ENCODE measurements at places on chromosomes 12 and 14.

- no peak for DNase-seq
These were observed 76.0 kb downstream of the CAND1 start for GRCh38 chr12:67344979-67345710.

DNA sequence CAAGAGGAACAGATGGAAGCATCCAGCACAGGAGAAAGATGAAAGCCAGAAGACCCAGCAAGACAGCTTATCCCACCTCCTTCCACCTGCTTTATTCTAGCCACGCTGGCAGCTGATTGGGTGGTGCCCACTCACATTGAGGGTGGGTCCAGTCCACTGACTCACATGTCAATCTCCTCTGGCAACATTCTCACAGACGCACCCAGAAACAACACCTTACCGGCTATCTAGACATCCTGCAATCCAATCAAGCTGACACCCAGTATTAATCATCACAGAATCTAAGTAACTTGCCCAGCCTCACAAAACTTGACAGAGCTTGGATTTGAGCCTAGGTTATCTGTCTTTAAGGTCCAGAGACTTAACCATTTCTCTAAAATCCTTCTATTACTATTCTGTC is 208.9 kb downstream of the PAH start:
- no peak for DNase-seq

- no peak for DNase-seq
These were observed 58.3 kb downstream of the GALNT16 start for GRCh38 chr14:69318241-69318640.

- DNase-seq: no peak
These were observed 349 bp upstream of the FAM177A1 start for GRCh38 chr14:35045798-35046047.

Data from hematopoietic multipotent progenitor cell treated with erythropoietin and hydrocortisone succinate and interleukin-3 and kit ligand, for 8 days (in vitro differentiated cells).